ENCODE measurements at places on chromosomes 2 and 18. TPM values are rescaled to one million over a fixed set of nuclear protein-coding genes. Genes with fewer than 3 reads are reported as not detected.

Gene CYP26B1
- 4.8 TPM for total RNA-seq

Gene KLHL29
- 8.6 TPM for total RNA-seq

Gene MPP4
- total RNA-seq: 0.15 TPM

DNA sequence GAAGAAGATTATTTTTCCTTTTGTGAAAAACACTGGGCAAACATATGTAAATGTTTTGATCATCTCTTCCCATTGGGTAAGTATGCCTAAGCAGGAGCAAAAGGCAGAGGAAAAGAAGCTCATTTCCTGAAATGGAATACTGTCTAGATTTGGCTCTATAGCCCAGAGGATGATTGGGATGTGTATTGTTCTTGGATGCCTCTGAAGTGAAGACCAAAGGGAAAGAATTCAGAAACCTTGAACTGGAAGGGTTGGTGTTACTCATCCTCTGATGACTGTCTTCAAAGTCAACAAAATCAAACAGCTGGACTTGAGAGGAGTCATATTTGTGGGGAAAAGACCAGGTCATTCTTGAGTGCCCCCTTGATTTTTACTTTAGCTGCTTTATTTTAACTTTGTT is 112.6 kb upstream of the NT5C1B start:
- DNase-seq: no peak

- DNase-seq: no peak
Observed at GRCh38 chr2:10242451-10242850, 60.3 kb upstream of the HPCAL1 start.
